Nasal cavity respiratory epithelium epithelial cell of viscerocranial mucosa (primary cell): ENCODE measurements at places on chromosomes 3 and 15. TPM values are rescaled to one million over a fixed set of nuclear protein-coding genes. Genes with fewer than 3 reads are reported as not detected.

Gene GOLGA8H
- under 0.01 and 0.07 TPM in 2 replicates for total RNA-seq

Gene UBAP1L
- total RNA-seq, result 0.34 and 2.5 TPM in 2 replicates

Gene HYPK
- total RNA-seq, result 4.3 and 5.8 TPM in 2 replicates

Gene SNX22
- under 0.01 and 0.07 TPM in 2 replicates for total RNA-seq

Gene MYO5A
- total RNA-seq, result 56.9 and 60.5 TPM in 2 replicates
